ENCODE measurements at places on chromosomes 2 and 18. TPM values are rescaled to one million over a fixed set of nuclear protein-coding genes. Genes with fewer than 3 reads are reported as not detected.

DNA sequence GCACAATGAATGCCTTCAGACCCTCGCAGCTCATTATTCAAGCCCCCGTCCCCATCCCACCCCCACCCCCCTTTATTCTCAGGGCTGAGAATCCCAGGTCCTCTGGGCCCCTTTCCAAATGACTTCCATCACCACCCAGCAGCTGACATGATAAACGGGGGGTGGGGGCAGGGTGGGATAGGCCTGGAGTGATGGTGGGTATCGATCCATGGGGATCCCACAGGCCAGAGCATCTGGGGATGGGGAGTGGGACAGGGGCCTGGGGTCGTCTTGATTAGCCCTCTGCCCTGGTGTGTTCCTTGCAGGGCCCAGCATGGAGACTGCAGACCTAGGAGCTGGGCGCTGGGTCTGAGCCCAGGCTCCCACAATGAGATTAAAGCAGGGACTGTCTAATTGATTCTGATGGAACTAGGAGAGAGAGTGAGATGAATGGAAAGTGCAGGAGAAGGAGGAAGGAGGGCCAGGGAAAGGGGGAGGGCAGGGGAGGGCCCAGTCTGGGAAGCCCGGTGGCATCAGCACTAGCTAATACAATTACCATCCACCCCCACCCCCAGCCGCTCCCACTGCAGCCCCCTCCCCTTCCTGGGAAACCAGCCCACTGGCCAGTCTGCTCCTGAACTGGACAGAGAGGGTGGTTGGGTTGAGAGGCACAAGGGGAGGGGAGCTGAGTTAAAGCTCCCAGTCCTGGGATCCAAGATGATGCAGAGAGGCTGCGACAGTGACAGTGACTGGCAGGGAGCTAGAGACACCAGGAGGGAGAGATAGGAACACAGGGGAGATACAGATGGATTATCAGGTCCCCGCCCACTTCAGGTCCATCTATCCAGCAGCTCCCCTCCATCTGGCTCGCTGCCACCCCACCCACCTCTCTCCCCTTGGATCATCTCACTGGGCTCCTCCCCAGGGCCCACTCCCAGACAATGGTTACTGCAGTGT, 13.1 kb upstream of the TNS1 start:
- no peak for DNase-seq

GRCh38 chr2:199982126-199982843, 26.9 kb downstream of the MAIP1 start:
- DNase-seq = no peak

NT5C1B gene
- not detected for total RNA-seq

DNA sequence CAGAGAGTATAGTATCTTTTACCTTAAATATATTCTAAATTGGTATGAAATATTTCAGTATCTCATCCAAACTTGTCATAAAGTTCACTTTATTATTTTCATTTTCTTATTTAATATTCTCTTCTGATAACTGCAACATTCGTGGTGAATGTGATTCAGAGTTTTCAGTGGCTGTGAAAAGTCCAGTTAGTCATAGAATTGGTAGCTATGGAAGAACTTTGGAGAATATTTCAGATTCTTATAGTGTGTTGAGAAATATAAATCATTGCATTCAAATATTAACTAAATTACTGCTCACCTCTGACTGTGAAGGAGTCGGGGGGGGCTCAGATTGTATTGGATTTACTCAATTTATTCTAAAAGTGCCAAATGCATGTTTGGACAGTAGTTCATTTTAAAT, 178.6 kb upstream of the VWC2L start:
- DNase-seq = no peak

- no peak for DNase-seq
These were observed 184.1 kb upstream of the RAB12 start for GRCh38 chr18:8424917-8425725.

DNA sequence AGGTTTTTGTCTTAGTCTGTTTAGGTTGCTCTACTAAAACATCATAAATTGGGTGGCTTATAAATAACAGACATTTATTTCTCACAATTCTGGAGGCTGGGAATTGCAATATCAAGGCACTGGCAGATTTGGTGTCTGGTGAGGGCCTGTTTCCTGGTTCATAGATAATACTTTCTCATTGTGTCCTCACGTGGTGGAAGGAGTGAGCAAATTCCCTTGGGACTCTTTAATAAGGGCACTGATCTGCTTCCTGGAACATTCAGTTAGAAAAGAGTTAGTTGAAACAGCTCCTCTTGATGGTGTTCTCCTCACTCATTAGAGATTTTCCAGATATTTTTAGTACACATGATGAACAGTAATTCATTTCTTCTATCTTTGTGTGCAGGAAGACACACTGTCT, 22.3 kb downstream of the COL4A3 start:
- DNase-seq = no peak

DNA sequence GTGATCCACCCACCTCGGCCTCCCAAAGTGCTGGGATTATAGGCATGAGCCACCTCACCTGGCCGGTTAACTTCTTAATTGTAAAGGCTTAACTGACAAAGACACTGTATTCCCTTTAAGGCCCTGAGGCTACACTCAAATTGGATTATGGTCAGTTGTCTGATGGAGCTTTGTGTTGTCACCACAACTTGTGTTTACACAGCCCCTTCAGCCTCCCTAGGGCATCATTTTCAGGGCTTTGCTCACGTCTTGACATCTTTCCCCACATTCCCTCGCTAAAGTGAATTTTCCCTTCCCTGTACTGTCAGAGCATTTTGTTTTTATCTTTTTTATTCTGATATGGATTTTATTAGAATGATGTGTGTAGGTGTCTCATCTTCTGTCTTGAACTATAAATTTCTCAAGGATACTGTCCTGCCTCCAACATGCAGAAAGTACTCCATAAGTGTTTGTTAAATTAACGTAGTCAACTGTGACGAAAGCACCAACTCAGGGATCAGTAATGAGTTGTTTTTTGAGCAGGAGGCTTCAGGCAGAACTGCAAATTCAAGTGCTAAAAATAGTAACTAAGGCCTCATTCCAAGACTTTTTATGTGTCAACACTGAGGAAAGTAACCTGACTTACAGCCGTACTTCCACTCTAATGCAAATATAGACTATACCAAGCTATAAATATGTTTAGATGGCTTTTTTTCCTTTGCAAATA, 77.1 kb upstream of the NARS1 start:
- no peak for DNase-seq

- DNase-seq = no peak
These were observed 67.5 kb downstream of the COPS8 start for GRCh38 chr2:237153181-237153580.

TLX2 gene
- 0.12 TPM for total RNA-seq

GRCh38 chr2:85666435-85667316, 1.3 kb downstream of the SFTPB start:
- DNase-seq = no peak

ALKAL2 gene
- not detected for total RNA-seq

DNA sequence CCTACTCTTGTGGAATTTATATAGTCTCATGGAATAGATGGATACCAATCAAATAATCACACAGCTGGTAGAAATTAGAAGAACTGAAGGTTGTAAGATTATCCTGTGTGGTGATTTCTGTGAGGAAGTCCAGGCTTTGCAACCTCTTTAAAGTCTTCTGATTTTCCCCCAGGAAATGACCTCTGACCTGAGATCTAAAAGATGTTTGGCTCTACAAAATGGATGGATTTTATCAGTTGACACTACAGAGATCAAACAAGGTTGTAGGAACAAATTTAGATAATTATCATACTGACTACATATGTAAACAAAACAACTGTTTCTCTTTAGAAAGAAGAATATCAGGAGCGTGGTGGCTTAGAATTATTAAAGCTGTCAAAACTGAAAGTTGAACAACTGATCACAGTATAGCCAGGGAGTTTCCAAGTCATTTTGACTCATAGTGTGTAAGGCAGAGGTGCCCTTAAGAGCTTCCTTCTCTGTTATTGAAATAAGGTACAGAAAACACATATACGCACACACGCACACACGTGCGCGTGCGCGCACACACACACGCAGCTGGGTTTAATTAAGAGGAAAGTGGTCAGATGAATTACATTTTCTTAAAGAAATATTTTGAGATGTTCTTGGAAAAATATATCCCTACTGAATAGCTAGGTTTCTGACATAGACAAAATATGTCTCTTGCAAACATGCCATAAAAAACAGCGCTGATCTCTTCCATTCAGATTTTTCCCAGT, 35.5 kb upstream of the PELI1 start:
- no peak for DNase-seq

DNA sequence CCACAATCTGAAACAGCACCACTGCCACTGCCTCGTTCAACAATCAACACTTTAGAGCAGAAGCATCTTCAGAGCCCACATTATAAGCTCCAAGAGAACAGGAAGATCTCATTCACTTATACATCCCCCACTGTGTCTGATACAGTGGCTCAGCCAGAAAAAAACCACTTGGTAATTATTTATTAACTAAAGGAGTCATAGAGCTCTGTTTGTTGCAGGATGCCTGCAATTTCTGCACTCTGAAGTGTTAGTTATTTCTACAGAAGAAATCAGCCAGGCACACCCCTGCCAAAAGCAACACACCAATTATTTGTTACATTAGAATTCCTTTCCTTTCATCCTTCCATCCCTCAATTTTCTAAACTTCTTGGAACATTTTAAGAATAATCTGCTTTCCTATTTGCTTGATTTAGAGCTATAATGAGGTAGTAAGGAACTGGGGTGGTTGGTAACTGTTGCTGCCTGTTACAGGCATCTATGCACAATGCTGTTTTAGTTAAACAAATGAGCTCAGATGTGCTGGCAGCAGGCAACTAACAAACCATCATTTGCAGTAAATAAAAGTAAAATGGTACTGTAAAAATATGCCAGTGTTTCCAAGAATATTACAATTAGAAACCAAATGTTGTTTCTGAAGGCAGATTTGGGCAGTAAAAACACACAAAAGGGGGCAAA, 59.9 kb downstream of the DYM start:
- DNase-seq = no peak

GRCh38 chr2:12967804-12968203, 251.1 kb downstream of the TRIB2 start:
- no peak for DNase-seq

SRBD1 gene
- 19.1 TPM for total RNA-seq

DNA sequence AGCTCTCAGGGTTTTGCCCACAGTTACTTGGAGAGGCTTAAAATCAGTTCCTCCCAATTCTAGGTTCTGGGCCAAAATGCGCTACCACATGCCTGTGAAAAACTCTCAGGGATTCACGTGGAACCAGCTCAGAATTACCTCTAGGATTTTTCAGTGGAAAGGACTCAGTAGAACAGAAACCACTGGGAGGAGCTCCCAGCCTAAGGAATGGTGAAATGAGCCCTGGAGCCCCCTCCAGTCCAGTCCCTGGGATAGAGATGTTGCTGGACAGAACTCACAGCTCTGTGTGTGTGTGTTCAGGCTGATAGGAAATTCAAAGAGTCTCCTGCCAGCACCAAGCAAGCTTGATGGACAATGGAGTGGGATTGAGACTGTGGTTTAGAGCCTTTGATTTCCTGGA, 21.1 kb upstream of the SLC9A4 start:
- no peak for DNase-seq

GRCh38 chr18:62365420-62365819, 40.3 kb downstream of the TNFRSF11A start:
- no peak for DNase-seq

GRCh38 chr2:109232909-109233308, 103.9 kb downstream of the SH3RF3 start:
- no peak for DNase-seq

NT5DC4 gene
- total RNA-seq = not detected

GRCh38 chr2:234521536-234521935, 24.7 kb upstream of the ARL4C start:
- no peak for DNase-seq

DNA sequence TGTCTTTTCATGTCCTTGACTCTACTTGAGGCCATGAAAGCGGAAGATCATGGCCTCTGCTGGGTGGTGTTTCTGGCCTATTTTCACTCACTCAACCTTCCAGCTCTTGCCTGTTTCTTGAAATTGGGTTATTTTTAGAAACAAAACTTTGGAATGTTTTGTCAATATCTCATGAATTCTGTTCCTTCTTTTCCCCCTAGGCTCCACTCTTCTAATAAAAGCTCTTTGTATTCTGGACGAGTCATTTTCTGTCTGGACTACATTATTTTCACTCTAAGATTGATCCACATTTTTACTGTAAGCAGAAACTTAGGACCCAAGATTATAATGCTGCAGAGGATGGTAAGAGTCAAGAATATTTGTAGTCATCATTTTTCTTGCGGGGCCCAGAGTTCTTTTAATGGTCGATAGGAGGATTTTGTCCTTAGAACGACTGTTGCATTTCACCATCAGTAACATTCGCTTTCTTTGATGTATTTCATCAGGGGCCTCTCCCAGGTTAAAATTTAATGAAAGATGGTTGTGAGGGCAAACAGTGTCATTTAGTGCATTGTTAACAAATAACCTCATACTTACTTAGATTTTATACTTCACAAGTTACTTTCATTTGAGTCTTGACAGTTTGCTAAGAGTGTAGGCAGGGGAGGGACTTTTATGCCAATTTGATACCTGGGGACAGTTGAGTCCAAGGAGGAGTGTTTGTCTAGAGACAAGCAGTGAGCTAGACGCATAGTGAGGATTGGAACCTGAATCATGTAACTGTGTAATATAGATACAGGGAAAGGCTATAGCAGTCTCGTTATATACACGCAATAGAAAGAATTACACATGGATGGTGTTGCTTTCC, 64.6 kb downstream of the TRPM8 start:
- no peak for DNase-seq

GRCh38 chr18:62838475-62839098, 123.2 kb downstream of the PHLPP1 start:
- DNase-seq = no peak

ANO7 gene
- total RNA-seq = 3.6 TPM

RNF152 gene
- total RNA-seq = 0.42 TPM

RAB12 gene
- 14.8 TPM for total RNA-seq

GRCh38 chr2:29351916-29352591, 236.8 kb downstream of the CLIP4 start:
- DNase-seq = no peak

DNA sequence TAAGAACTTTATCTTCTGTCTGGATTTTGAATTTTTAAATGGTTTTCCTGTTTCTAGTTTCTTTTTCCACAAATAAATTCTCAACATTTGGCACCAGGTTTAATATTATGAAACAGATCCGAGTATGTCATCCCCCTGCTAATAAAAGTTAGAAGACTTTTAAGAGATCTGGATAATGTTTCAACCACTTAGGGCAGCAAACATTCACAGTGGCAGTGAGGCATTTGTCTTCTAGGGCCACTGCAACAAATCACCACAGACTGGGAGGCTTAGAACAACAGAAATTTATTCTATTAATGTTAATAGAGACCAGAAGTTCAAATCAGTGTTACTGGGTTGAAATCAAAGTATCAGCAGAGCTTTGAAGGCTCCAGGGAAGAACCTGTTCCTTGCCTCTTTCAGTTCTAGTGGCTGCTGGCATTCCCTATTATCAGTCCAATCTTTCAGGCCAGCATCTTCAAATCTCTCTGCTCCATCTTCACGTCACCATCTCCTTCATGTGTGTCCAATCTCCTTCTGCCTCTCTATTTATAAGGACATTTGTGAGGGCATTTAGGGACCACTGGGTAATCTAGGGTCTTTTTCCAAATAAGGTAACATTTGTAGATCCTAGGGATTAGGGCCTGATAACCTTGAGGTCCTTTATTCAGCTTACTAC, 23.4 kb downstream of the ACSL3 start:
- no peak for DNase-seq

- DNase-seq = no peak
These were observed 169.5 kb downstream of the CAMKMT start for GRCh38 chr2:44531289-44531688.

All from activated naive CD8-positive, alpha-beta T cell treated with anti-CD3 and anti-CD28 coated beads for 36 hours (primary cell).